ENCODE measurements at places on chromosomes 2 and 18.

DNA sequence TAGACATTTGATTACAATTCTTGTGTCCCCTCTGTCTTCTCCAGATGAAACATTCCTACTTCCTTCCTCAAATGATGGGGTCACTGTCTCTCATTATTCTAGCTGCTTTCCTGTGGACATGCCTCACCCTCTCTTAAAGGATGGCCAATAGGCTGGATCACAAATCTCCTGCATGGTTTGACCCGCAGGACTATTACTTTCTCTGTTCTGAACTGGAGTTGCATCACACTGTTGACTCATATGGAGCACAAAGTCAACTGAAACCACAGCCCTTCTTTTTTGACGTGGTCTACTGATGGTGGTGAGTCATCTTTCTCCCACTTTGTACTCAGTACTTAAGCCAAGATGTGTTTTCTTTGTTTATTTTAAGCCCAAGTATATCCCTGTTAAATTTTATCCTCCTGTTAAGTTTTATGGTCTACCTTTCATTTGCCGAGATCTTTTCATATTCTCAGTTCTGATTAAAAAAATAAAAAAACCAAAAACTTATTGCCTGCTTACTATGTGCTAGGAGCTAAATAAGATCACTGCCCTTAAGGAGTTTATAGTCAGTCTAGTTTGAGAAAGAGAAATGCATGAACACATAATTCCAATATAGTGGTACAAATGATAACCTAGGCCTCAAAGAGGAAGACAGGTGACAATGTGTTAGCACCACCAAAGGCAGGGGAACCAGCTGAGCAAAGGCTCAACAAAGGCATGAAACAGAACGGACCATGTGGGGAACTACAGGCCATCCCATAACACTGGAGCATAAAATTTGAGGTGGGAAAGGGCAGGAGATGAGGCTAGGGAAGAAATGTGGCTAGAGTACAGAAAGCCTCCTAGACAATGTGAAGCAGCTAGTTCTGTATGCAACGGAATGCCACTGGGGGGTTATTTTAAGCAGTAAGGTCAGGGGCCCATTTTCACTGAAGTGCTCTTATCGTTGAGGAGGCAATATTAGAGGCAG lies 67.6 kb upstream of the ZFP36L2 start:
- no peak for DNase-seq

GRCh38 chr2:96739076-96739632 lies 710 bp downstream of the LMAN2L start:
- no peak for DNase-seq

DNA sequence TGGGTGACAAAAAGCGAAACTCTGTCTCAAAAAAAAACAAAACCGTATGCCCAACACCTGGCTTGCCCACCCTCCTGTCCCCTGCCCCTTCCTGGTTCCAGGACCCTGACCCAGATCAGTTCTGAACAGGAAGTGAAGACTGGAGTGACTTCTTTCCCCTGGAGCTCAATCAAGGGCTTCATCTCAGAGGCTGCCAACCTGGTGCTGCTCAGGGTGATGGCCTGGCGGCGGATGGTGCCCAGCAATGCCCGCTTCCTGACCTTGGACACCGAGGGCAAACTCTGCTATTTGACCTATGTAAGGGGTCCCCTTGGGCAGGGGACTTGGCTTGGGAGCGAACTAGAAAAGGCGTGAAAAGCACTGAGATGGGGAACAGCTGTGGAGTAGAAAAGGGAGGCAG lies 5.9 kb downstream of the CATIP start:
- DNase-seq: no peak

GRCh38 chr18:52370841-52371240 lies 30.8 kb downstream of the DCC start:
- no peak for DNase-seq

DNA sequence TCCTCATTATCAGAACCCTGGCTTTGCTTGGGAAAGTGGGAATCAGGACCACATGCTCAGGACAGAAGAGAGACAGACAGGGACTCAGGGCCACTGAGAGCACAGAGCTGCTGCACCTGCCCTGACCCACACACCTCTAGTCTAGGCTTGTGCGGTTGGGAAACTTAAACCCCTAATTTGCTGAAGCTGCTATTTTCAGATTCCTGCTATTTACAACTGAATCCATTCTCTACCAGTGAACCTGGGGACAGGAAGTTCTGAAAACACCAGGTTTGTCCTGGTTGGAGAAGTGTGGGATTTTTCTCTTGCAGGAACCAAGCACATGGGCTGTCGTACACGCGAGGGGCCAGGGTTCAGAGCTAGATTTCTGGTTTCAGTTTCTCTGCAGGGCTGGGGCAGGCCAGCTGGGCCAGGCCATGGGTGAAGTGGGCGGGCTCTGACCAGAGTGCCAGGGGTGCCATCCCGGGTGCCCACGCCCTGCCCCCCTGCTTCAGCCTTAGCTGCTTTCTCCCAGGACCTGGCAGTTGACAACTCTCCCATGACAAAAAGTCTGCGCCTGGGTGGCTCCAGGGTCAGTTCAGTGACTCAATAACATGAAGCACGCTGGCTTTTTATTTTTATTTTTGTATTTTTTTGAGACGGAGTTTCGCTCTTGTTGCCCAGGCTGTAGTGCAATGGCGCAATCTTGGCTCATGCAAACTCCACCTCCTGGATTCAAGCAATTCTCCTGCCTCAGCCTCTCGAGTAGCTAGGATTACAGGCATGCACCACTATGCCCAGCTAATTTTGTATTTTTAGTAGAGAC lies 51.3 kb upstream of the SLC1A4 start:
- no peak for DNase-seq

DNA sequence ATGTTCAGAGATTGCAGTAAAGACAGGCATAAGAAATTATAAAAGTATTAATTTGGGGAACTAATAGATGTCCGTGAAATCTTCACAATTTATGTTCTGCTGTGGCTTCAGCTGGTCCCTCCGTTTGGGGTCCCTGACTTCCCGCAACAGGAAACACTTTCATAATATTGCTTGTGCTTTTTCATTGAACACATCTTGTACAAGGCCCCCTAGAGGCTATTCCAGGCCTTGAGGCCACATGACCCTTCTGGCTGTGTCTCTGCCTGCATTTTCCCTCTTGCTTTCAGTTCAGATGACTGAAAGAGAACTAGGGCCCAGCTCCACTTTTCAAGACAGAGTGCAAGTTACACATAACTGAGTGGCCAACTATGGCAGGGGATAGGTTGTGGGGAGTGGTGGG lies 164.1 kb downstream of the TMEM247 start:
- DNase-seq: no peak

GRCh38 chr18:61607867-61608266 lies 274.6 kb downstream of the CDH20 start:
- DNase-seq: no peak

DNA sequence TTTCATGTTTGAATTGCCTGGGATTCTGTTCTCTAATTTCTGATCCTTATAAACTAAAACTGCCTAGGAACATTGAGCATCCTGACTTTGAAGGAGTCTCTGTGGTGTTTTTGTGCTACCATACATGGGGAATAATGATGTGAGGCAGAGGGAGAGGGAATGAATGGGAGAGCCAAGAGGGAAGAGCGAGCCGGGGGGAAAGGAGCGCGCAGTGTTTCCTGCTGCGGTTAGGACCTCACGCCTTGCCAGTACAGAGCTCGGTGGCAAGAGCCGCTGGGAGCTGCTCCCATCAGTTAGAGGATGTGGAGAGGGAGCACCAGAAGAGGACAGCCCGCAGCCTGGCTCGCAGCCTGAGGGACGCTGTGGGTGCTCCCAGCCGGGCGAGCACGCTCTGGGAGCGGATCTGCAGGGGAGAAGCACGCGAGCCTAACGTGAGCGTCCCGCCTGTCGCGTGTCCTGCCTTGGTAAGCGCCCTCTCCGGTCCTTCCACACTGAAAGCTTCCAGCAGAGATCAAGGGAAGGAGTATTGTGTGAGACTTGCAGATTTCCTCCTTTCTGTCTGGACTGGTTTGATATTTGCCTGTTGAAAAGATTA lies 114.7 kb downstream of the FAM210A start:
- DNase-seq: no peak

DNA sequence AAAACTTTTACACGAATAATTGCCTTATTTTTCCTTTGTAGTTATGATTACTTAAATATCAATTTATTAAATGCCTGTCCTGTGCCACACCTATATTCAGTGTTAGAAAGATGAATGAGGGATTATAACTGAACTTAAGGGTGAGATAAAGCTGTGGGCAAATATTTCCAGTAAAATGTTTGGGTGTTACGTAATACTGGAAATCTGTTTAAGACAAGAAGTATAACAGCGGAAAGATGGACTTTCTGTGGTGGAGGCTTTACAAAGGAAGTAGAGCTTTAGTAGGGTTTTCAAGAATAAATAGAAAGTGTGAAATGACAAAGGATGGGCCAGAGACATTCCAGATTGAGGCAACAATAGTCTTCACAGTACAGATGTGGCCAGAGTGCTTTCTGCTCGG lies 927.0 kb downstream of the DPP10 start:
- DNase-seq: no peak

- no peak for DNase-seq
Measured at GRCh38 chr2:241082341-241083090, 19.6 kb downstream of the MTERF4 start.

GRCh38 chr2:142877216-142877838 lies at the start of gene KYNU:
Gene KYNU (plus strand): TSS chr2:142877664. CDS start chr2:142885368, 7,704 bp downstream.
- no peak for DNase-seq

- no peak for DNase-seq
Measured at GRCh38 chr2:74551942-74552913, 1.5 kb downstream of the LOXL3 start.

DNA sequence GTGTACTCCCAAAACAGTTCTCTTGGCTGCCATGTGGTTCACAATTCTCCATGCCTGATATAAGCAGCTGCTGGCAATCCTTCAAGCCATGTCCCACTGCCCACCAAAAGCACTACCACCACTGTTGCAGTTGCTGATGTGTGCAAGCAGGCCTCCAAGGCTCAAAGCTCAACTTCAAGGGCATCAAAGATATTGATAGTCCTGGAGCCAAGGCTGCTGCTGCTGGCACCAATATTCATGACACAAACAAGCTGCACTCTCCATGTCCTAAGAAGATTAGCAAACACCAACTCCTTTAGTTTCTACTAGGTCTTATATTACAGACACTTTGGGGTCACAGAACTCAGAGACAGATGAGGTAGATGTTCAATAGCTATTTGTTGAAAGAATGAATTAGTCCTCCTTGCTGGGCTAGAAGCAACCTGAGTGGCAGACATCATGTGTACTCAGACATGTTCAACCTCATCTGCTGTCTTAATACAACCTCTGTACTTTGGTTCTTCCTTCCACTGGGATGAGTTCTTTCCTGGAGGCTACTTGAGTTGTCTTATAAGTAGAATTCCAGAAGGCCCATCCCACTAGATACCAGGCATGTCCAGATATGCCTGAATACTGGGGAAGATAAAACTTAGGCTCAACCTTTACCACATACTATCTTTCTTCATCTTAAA lies 104.5 kb upstream of the UGP2 start:
- no peak for DNase-seq

DNA sequence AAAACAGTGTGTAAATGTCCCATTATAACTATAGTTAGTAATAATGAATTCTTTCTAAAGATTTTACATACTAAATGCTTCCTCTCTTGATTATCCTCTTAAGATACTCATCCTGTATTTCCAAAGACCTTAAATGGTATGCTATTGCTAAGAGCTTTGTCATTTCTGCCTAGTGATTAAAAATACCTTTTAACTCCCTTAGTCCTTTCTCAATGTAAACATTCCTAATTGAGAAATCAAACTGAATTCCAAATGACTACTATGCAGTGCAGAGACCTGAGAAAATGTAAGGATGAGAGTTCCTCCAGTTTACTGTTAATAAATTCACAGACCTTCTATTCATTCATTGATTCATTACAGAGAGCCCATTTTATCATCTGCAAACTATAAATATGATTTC lies 86.9 kb downstream of the SOS1 start:
- DNase-seq: no peak

DNA sequence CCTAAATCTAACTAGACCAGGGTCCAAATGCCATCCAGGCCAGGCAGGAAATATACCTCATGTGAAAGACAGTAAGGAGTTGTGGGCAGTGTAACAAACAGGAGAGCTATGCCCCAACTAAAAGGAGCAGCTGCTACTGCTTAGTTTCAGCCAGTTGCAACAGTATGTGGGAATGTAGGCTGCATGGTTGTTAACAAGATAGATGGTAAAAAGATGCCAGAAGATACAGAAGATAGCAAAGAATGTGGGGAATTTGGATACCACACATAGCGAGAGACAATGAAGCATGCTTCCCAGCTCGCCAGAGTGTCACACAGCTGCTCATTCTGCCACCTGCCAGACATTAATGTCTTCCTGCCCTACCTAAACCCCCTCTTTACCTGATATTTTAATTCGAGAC lies 39.4 kb upstream of the CYBRD1 start:
- no peak for DNase-seq

- DNase-seq: no peak
Measured at GRCh38 chr2:44980751-44981713, 28.2 kb downstream of the SIX2 start.

GRCh38 chr2:156448766-156449165 lies 12.6 kb downstream of the GPD2 start:
- DNase-seq: no peak

DNA sequence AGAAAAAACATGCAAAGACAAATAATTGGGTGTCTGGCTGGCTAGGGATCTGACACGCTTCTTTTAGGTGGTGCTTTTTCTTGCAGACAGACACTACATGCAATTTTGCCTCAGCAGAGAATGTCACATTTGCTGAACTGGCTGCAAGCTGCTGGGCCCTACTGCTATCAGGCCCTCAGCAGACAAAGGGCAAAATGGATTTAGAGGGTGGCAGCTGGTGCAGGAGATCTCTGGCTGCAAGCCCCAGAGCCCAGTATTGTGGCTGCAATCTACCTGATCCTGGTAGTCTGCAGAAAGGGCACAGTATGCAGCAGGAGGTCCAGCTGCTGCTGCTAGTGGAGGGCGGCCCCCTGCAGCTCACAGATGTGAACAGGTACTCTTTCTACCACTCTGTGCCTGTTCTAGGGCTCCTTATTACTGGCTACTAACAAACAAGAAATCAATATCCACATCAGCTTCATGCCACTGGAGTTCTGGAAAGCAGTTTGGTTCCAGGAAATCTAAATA lies 796.7 kb upstream of the CELF4 start:
- peak; percentile 49 for DNase-seq

- no peak for DNase-seq
Measured at GRCh38 chr2:105287692-105288091, 41.8 kb downstream of the TGFBRAP1 start.
